ENCODE measurements at places on chromosomes 4 and X.
A peak's percentile ranks its signal among the peaks of the same experiment; 100 is the strongest.

DNA sequence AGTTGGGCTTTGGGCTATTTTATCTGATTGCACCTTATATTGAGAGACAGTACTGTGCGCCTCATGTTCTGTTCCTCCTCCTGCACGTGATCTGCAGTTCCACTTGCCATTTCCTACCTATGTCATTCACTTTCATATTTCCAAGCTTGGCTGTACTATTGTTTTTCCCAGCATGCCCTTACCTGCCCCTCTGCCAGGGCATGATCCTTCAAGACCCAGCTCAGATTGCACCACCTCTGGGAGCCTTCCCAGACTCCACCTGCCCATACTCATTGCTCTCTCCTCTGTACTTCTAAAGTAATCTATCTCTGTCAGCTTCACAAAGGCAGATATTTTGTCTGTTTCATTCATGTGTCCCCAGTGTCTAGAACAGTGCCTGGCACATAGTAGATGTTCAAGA lies 11.6 kb downstream of the SLC25A5 start:
- DNase-seq = no peak

DNA sequence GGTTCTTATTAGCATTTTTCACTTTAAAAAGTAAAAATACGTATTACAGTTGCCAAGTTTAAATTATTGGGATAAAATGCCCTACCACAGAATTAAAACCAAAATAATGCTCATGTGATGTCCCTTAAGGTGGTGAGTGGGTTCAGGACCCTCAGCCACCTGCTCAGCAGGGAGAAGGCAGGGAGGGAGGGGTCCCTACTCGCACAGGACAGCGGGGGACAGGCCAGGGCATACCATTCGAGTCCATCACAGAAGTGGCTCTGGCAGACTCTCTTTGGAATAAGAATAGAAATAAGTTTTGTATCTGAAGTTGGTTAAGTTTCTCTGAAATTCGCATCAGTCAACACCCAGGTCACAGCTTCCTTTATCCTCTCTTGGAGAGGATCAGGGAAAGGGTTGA lies 37.7 kb downstream of the NOP14 start:
- DNase-seq = no peak

GRCh38 chr4:7207628-7208231 lies 15.4 kb downstream of the SORCS2 start:
- DNase-seq = no peak

DNA sequence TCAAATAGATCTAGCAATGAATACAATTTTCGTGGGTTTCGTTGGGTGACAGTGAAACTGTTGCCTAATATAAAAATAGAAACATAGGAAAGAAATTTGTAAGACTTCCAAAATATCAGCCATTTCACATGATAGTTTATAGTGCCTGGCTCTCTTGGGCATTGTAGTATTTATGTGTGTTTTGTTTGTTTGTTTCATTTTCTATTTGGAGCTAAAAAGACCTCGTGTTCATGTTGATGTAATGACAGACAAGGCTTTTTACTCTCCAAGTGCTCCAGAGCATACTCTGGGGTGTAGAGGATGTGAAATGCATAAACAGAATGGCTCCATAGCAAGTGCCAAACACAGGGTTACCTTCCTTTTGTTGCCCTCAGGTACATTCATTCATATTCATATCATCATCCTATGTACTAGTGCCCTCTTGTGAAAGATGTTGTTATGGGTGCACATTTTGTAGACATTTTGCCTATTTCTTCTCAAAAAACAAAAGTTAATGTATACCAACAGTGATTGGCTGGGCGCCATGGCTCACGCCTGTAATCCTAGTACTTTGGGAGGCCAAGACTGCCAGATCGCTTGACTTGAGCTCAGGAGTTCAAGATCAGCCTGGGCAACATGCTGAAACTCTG lies 100.7 kb upstream of the AMOT start:
- DNase-seq = no peak

- peak; percentile 3 for DNase-seq
Observed at GRCh38 chrX:44400588-44400987, 57.1 kb upstream of the EFHC2 start.

DNA sequence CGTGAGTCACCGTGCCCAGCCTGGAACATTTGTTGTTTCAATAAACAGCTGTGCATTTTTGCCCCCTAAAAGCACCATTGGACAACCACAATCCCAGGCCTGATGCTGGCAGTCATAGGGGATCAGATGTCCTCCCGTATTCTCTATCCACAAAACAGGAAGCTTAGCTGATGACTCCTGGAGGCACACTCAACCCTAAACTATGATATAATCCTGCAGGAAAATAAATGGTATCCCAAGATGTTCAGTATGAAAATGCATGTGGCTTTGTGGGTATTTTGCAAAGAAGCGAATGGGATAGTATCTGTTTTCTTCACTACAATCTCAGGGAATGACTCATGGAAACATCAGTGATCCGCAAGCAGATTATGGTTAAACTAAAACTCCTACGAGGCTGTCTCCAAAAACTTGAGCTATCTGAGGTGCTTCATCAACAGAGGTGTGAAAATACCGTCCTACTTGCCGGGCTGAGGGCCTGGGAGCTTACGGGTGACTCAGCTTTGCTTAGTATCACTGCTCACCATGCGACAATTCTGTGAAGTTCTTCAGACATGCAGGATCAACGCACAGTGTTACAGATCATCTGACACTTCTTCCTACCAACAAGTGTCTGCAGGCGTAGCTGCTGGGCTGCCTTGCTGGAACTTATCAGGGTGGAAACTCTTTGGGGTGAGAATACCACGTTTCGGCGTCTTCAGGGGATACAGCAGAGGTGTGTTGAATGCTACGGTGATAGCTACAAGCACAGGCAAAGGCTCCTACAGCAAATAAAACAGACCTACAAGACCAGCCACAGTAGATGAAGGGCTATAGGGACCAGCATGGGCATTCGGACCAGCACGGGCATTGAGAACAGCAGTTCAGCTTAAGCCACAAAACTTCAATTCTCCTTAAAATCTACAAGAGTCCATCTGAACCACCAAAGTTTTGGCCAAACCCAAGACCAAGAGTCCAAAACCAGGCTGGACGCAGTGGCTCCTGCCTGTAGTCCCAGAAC lies 148.5 kb downstream of the DHRSX start:
- peak; percentile 23 for DNase-seq

DNA sequence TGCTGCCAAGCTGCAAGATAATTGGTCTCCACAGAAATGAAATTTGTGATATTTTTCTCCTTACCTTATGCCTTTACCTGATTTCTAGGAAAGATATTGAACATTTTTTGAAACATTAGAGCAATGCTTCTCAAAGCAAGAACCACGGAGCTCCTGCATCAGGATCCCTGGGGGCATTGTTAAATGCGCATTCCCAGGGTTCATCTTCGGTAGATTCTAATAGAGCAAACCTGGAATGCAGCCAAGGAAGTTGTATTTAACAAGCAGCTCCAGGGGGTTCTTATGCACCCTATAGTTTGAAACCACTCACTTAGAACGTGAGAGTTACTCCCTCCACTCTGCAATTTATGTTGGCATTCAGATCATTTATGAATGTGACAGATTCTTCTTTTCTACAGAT lies 126.2 kb downstream of the SLC39A8 start:
- DNase-seq = no peak

GRCh38 chrX:10254739-10255138 lies 98.0 kb downstream of the CLCN4 start:
- DNase-seq = peak; percentile 3

GRCh38 chrX:154652311-154653047 lies 900 bp downstream of the CTAG2 start:
- DNase-seq = no peak

- DNase-seq = no peak
Observed at GRCh38 chr4:153758136-153758535, 1.7 kb downstream of the RNF175 start.

GRCh38 chrX:39826813-39827543 lies 270.8 kb downstream of the BCOR start:
- no peak for DNase-seq

DNA sequence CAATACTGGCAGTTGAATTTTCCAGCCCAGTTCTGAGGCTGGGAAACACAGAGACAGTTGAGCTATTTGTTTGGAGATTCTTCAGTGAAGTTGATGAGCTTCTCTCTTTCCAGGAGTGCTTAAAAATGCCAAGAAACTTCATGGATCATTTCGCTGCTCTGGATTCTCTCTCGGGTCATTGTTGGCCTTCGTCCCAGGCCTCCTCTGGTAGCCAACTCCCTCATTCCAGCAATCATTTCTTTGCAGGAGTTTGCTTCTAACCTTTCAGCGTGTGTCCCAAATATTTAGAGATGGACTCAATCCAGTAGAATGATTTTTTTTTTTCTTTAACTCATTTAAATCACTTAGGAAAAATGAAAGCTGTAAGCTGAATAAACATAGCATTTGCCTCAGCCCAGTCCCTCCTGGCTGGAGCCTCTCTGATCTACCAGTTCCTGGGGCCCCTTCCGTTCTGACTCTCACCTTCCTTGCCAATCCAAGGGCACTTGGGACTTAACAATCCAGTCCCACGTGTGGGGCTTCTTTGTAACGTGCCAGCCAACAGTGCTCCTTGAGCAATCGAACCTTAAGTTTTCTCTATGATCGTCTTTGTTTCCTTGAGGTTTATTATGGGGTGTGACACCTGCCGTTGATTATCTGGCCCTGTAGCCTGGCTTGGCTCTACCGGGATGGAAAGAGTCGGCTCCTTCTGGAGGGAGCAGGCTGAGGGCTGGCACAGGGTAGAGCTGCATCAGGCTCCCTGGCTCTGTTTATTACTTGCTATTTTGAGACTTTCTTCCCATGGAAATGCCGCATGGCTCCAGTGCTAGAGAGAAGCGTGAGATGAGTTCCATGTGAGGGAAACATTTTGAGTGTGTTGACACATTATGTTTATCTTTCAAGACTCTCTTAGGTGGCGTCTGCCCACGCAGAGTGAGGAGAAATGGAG lies 80.4 kb upstream of the GPC4 start:
- no peak for DNase-seq

- DNase-seq = peak; percentile 88
Observed at GRCh38 chr4:169314906-169315305, 44.1 kb upstream of the SH3RF1 start.

GRCh38 chr4:72031868-72032608 lies at the start of gene NPFFR2:
TSS of gene NPFFR2 (plus strand) at chr4:72032000. CDS start at chr4:72128592, 96,592 bp downstream.
- peak; percentile 20 for DNase-seq

DNA sequence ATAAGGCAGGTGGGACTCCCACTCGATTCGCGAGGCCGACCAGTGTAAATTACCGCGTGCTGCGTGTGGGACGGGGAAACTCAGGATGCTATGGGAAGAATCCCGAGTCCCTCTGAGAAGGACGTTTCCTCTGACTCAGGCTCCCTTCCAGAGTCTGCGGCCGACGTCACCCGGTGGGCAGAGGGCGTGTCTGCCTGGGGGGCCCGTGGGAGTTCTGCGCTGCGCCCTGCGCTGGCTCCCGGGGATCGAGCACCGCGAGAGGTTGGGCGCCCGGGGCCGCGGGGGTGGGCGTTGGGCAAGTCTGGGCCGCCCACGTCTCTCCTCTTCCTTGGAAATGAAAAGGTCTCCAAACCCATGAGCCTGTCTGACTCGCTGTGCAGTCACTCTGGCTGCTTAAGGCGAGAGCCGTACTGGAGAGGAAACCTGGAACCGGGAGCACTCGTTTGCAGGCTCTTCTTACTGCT lies 568 bp downstream of the NIPAL1 start:
- peak; percentile 56 for DNase-seq

- no peak for DNase-seq
Observed at GRCh38 chr4:10107111-10108091, 9.2 kb downstream of the WDR1 start.

- DNase-seq = no peak
Observed at GRCh38 chr4:9979101-9979701, 42.1 kb downstream of the SLC2A9 start.

DNA sequence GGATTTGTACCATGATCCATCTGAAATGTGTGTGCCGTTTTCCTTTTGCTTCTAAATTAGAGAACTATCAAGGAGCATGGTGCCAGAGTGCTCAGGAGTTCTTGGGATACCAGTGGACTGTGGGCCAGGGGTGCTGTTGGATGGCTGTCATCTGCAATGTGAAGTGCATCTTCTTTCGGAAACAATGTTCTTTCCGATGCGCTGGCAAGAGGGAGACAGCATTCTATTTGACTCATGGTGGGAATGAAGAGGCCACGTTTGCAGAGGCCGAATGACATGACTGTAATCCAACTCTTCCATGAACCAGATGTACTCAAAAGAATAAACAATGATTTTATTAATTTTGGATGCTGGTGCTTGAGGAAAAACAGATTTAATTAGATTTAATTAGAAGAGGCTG lies 45.5 kb downstream of the SORCS2 start:
- DNase-seq = no peak

- DNase-seq = no peak
Observed at GRCh38 chrX:12363216-12363615, 224.9 kb downstream of the FRMPD4 start.

DNA sequence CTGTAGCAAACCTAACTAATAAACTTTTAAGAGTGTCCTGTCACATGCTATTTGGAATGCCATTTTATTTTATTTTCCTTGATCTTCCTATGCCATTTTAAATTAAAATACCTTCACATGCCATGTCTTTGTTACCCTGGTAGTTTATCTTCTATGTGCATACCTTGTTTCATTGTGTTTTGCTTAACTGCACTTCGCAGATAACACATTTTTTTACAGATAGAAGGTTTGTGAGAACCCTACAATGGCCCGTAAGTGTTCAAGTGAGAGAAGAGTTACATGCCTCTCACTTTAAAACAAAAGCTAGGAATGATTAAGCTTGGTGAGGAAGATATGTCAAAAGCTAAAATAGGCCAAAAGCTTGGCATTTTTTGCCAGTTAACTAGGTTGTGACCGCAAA lies 744.1 kb downstream of the STIM2 start:
- DNase-seq = no peak

DNA sequence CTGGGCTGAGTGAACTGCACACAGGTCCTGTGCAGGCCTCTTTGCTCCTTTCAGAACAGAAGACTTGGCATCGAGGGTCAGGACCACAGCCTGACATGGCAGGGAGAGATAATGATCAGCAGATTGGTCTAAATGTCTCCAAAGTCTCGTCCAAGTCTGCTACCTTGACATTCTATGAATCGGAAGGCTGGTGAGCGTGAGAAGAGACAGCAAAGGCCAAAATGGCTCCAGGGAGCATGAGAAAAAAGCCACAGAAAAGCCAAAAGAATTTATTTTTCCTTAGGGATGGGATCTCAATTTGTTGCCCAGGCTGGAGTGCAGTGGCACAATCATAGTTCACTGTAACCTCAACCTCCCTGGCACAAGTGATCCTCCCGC lies 32.3 kb upstream of the IQSEC2 start:
- no peak for DNase-seq

GRCh38 chr4:143025081-143025704 lies 159.5 kb upstream of the USP38 start:
- no peak for DNase-seq

DNA sequence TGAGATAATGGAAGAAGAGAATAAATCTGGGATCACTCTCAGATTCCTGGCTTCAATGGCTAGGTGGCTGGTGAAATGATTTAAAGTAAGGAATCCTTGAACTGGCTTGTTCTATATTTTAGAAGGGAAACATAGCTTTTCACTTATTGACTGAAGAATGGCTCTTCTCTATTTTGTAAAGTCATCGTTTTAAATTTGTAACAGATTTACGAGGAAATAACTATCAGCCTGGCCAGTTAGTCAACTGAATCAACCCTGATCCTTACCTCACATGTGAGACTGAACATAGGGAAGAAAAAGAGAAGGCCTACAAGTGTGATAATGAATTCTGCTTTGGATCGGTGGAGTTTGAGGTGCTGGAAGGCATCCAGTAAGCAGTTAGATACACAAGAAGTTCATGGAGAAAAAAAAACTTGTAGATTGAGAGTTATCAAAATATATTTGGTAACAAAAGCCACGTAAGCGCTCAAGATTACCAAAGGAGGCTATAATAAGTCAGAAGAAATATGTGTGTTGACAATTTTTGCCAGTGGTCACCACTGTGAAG lies 12.0 kb downstream of the AREG start:
- no peak for DNase-seq

- no peak for DNase-seq
Observed at GRCh38 chr4:78788007-78788889, 12.1 kb downstream of the BMP2K start.

Measured in endothelial cell of umbilical vein (primary cell).